ENCODE measurements at places on chromosomes 6 and 20.

GRCh38 chr6:130431346-130431852, 65.6 kb downstream of the TMEM200A start:
- H3K27me3 ChIP-seq = no peaks in the 10 kb centered on the region
- no peak overlapping the region for H3K4me3 ChIP-seq
- H3K36me3 ChIP-seq = no peaks in the 10 kb centered on the region
- no peak overlapping the region for H3K27ac ChIP-seq
- H3K4me1 ChIP-seq = no peaks in the 10 kb centered on the region
- DNase-seq = no peak

- H3K36me3 ChIP-seq = peaks cover 33% of the 10 kb centered on the region
- H3K4me1 ChIP-seq = peaks cover 74% of the 10 kb centered on the region
- H3K27ac ChIP-seq = peak overlapping the region; percentile 98
- peak overlapping the region; percentile 98 for H3K4me3 ChIP-seq
- H3K27me3 ChIP-seq = no peaks in the 10 kb centered on the region
Measured at GRCh38 chr6:33314515-33314942, 651 bp upstream of the TAPBP start.

DNA sequence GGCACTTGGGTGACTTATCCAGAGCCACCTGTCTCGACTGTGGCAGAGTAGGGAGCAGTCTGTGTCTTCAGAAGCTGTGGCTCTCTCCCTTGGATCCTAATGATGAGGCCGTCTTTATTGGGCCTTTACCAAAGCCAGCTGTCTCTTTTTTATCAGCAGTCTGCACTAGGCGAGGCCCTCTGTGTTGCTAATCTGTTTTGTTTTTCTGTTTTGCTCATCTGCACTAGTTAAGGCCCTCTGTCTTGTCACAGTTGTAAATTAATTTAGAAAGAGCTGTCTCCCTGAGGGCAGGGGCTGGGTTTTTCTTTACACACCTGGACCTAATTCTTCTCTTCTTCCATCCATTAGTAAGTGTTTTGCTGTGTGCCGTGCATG, 45.0 kb downstream of the CDS2 start:
- H3K27ac ChIP-seq = peak overlapping the region; percentile 18
- H3K27me3 ChIP-seq = no peaks in the 10 kb centered on the region
- H3K36me3 ChIP-seq = no peaks in the 10 kb centered on the region
- H3K4me1 ChIP-seq = peaks cover 47% of the 10 kb centered on the region
- DNase-seq = no peak

- no peaks in the 10 kb centered on the region for H3K36me3 ChIP-seq
- no peak overlapping the region for H3K4me3 ChIP-seq
- H3K27ac ChIP-seq = no peak overlapping the region
- peaks cover 51% of the 10 kb centered on the region for H3K4me1 ChIP-seq
- DNase-seq = no peak
- H3K27me3 ChIP-seq = no peaks in the 10 kb centered on the region
Measured at GRCh38 chr6:37942606-37943376, 123.3 kb downstream of the ZFAND3 start.

GRCh38 chr20:48349656-48350055, 478.1 kb downstream of the PREX1 start:
- H3K27me3 ChIP-seq = peaks cover 23% of the 10 kb centered on the region
- H3K4me1 ChIP-seq = no peaks in the 10 kb centered on the region
- no peaks in the 10 kb centered on the region for H3K36me3 ChIP-seq
- H3K4me3 ChIP-seq = no peak overlapping the region
- no peak for DNase-seq

GRCh38 chr20:4502756-4503155, 219.0 kb upstream of the PRND start:
- H3K36me3 ChIP-seq = no peaks in the 10 kb centered on the region
- no peak for DNase-seq
- H3K4me3 ChIP-seq = no peak overlapping the region
- no peak overlapping the region for H3K27ac ChIP-seq

- H3K27me3 ChIP-seq = no peaks in the 10 kb centered on the region
- no peak within 1 kb of the TSS for H3K27ac ChIP-seq
- no peaks in the 10 kb centered on the region for H3K36me3 ChIP-seq
- no peak for DNase-seq
- no peak within 1 kb of the TSS for H3K4me3 ChIP-seq
Measured at GRCh38 chr6:49964064-49964463, at the start of gene DEFB114. Gene DEFB114 (minus strand): TSS chr6:49964164. CDS start chr6:49964105, 59 bp downstream.

GRCh38 chr20:34979366-34980153, 23.9 kb downstream of the MYH7B start:
- H3K27ac ChIP-seq = no peak overlapping the region
- peak; percentile 29 for DNase-seq
- no peaks in the 10 kb centered on the region for H3K36me3 ChIP-seq
- peaks cover 19% of the 10 kb centered on the region for H3K27me3 ChIP-seq
- no peaks in the 10 kb centered on the region for H3K4me1 ChIP-seq

- DNase-seq = no peak
- H3K36me3 ChIP-seq = no peaks in the 10 kb centered on the region
- no peaks in the 10 kb centered on the region for H3K27me3 ChIP-seq
- peaks cover 8% of the 10 kb centered on the region for H3K4me1 ChIP-seq
- H3K27ac ChIP-seq = no peak overlapping the region
- H3K4me3 ChIP-seq = no peak overlapping the region
Measured at GRCh38 chr6:53199156-53199555, 50.5 kb upstream of the GCM1 start.

DNA sequence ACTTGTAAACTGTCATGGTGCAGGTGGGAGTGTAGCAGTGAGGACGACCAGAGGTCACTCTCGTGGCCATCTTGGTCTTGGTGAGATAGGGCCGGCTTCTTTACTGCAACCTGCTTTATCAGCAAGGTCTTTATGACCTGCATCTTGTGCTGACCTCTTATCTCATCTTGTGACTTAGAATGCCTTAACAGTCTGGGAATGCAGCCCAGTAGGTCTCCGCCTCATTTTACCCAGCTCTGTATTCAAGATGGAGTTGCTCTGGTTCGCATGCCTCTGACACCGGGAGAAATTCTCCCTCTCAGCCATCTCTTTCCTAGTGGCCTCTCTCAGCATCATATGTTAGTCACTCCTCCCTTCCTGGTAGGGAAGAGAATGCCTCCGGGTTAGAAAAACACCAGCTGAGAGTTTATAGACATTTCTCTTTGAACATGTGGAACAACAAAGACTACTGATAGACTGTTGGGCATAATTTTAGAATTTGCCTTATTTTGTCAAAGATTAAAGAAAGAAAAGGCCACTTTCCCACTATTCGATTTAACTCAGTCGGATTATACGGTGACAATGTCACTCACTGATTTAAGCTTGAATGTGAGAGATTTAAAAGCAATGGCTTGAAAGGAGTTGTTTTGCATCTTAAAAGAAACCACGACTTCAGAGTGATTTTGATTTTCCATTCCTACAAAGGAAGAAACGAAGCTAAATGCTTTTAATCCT, 67.9 kb upstream of the SNX9 start:
- H3K36me3 ChIP-seq = peaks cover 9% of the 10 kb centered on the region
- H3K27me3 ChIP-seq = peaks cover 7% of the 10 kb centered on the region

DNA sequence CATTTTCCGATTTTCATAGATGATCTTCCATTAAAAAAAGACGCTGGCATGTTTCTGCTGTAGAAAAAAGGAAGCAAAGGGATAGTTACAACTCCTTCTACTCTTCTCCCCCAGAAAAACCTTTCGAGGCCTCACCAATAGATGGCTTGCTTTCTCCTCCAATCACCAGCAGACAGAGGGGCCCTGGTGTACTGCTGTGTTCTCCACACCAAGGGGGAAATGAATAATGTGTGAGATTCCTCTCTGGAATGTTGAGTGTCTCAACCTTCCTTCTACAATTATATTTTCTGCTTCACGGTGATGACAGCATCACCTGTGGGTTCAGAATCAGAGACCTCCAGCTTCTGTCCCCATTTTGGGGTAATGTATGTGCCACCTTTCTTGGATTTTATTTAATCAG, 185.7 kb upstream of the FLRT3 start:
- H3K4me3 ChIP-seq = no peak overlapping the region
- no peak for DNase-seq
- no peak overlapping the region for H3K27ac ChIP-seq
- no peaks in the 10 kb centered on the region for H3K27me3 ChIP-seq

All from activated T-cell treated with anti-CD3 and anti-CD28 coated beads, Interleukin-2, amount 50 U/mL, for 72 hours (primary cell).